Thoracic aorta (tissue), 2 donors: ENCODE measurements at places on chromosomes 3 and 15. TPM values are rescaled to one million over a fixed set of nuclear protein-coding genes. Genes with fewer than 3 reads are reported as not detected.

DNA sequence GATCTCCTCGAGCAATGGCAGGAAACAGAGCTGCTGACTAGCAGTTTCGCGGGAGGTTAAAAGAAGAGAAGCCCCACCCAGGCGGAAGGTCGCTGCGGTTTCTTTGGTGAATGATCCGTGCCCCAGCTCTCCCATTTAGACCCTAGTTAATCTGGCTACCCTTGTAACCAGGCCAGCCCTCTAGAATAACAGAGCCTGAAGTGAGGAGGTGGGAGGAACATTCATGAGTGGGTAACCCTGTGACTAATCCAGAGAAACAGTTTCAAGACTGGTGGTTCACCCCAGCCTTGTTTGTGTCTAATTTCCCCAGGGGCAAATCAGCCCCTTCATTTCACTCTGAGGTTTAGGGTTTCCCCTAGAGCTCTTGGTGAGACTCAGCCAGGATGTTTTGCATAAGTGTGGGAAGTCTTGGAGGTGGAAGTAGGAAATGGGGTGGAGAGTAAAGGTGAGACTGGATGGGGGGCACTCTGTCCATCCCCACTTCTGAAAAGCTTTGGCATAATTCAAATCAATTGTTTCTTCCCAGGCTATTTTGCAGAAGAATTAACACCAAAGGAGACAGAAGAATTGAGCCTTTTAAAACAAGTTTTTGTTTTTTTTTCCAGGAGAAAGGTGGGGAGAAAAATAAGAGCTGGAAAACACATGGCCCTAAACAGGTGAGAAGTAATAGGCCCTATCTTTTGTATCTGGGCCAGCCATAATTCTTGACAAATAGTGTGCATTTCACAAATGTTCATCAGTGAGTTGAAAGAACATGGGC, 303.1 kb downstream of the RPLP1 start:
- DNase-seq: no peak
- no peak overlapping the region for H3K27ac ChIP-seq
- H3K27me3 ChIP-seq: no peaks in the 10 kb centered on the region
- peaks cover 6% of the 10 kb centered on the region for H3K4me1 ChIP-seq

- peaks cover 13% of the 10 kb centered on the region for H3K4me1 ChIP-seq
- no peak for DNase-seq
- H3K4me3 ChIP-seq: no peak overlapping the region
- H3K27me3 ChIP-seq: no peaks in the 10 kb centered on the region
- H3K36me3 ChIP-seq: no peaks in the 10 kb centered on the region
Observed at GRCh38 chr15:80547264-80547663, 143.1 kb downstream of the ARNT2 start.

- H3K4me3 ChIP-seq: no peak overlapping the region
- no peaks in the 10 kb centered on the region for H3K36me3 ChIP-seq
- no peak overlapping the region for H3K27ac ChIP-seq
- H3K27me3 ChIP-seq: no peaks in the 10 kb centered on the region
Observed at GRCh38 chr3:64262574-64263114, 37.4 kb upstream of the PRICKLE2 start.

- H3K27ac ChIP-seq: no peak overlapping the region
- H3K4me3 ChIP-seq: no peak overlapping the region
- no peaks in the 10 kb centered on the region for H3K36me3 ChIP-seq
- H3K27me3 ChIP-seq: no peaks in the 10 kb centered on the region
- no peaks in the 10 kb centered on the region for H3K4me1 ChIP-seq
- no peak for DNase-seq
Observed at GRCh38 chr3:181326637-181327223, 337.2 kb upstream of the DNAJC19 start.

GRCh38 chr3:31180274-31180673, 285.8 kb upstream of the GADL1 start:
- H3K4me3 ChIP-seq: no peak overlapping the region
- no peaks in the 10 kb centered on the region for H3K36me3 ChIP-seq
- no peak for DNase-seq
- H3K4me1 ChIP-seq: peaks cover 14% of the 10 kb centered on the region

Gene ATP8B4
- 16.8 TPM for total RNA-seq
